ENCODE measurements at places on chromosomes 3 and 15.

GRCh38 chr3:43348852-43349574 is 62.7 kb downstream of the SNRK start:
- DNase-seq, result no peak

DNA sequence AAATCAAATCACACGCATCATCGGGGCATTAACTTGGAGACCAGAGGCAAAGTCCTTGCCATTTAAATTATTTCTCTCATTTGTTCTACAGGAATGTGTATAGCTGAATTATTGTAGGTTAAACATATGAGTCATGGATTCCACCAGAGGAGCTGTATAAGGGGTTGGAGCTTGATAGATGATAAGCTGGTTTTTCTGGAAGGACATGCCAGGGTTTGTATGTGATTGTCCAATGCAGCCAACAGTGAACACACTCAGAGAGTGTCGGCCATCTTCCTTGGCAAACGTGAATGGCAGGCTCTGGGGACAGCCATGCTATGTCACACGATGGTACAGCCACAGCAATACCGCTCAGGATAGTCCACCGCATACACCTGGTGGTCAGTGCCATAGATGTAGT is 25.1 kb downstream of the SSUH2 start:
- DNase-seq, result no peak

GRCh38 chr15:31021067-31021665 is 29.7 kb upstream of the MTMR10 start:
- DNase-seq, result no peak

GRCh38 chr3:175646865-175647264 is 787.7 kb downstream of the NAALADL2 start:
- DNase-seq, result no peak

DNA sequence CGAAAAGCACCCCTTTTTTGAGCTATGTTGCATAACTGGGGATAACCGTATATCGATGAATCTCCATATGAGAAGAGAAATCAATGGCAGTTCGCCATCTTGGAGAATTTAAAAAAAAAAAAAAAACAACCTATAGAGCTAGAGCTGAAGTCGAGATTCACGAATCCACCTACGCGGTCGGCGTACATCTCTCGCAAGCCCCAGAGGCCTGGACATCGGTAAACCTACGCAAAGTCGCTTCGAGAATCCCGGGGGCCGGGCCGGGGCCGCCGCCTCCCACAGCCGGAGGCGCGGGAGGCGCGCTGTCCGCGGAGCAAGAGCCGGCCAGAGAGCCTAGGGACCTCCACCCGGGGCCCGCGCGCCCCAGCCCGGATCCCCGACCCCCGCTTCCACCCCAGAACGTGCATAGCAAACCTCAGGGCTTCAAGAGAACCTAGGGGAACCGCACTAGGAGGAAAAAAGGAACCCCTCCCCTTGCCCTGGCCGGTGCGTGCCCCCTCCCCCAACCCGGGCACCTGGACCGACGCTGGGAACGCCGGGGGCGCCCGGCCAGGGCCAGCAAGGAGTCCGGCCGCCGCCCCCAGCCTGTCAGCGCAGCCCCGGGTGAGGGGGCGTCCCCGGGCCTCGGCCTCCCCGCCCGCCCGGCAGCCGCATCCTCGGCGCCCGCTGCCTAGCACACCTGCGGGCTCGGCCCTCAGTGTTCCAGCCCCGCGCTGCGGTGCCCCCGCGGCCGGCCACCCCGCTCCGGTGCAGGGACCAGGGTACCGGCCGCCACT is 567 bp downstream of the PFN2 start:
- peak; percentile 54 for DNase-seq

- no peak for DNase-seq
Observed at GRCh38 chr3:184031187-184031792, at the start of gene HTR3D. TSS of gene HTR3D (plus strand) at chr3:184031742. CDS start at chr3:184031742, 0 bp downstream.

GRCh38 chr3:61723038-61723437 is 161.7 kb downstream of the PTPRG start:
- no peak for DNase-seq

- DNase-seq, result no peak
Observed at GRCh38 chr3:176469694-176470205, 727.5 kb downstream of the TBL1XR1 start.

DNA sequence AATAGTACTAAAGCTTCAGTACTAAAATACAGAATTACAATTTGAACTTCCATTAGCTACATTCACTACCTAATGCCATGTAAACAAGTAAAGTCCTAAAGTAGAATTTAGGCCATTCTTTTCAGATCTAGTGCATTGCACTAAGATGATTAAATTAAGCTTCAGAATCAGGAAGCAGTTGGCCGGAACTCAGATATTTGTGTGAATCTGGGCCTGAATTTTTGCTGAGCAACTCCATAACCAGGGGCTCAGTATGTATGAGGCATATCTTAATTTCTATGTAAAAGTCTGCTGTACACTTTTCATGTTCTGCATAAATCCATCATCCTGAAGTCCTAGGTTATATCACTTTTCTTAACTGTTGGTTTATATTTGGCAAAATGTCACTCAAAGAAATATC is 246.4 kb downstream of the RBMS3 start:
- no peak for DNase-seq

DNA sequence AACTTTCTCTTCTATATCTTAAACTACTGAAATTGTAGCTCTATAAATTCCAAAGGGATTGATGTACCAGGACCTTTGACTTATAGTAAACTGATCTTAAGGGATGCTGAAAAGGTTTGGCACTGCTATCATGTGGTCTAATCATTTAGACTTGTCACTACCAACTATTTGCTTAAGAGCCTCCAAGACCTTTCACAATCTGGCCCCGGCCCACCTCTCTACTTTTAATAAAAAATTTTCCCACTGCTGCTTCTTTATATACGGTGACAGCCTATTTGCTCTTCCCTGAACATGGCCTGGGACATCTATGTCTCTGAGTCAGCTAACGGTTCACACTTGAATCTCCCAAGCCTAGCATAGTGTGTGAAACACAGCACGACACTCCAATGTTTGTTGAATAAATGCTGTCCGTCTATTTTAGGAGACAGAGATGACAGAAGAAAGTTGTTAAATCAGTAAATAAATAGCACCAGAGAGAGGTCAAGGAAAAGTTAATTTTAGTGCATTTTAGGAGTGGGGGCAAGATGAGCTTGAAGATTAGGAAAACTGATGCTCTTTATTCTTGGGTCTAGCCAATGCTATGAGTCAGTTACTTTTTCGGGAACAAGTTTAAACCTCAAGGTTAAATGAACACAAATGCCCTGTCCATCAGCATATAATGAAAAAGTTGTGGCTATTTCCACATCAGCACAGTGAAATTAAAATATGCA is 212.9 kb downstream of the TIGIT start:
- DNase-seq, result no peak

GRCh38 chr3:43062040-43062563 is 43.8 kb downstream of the POMGNT2 start:
- no peak for DNase-seq

DNA sequence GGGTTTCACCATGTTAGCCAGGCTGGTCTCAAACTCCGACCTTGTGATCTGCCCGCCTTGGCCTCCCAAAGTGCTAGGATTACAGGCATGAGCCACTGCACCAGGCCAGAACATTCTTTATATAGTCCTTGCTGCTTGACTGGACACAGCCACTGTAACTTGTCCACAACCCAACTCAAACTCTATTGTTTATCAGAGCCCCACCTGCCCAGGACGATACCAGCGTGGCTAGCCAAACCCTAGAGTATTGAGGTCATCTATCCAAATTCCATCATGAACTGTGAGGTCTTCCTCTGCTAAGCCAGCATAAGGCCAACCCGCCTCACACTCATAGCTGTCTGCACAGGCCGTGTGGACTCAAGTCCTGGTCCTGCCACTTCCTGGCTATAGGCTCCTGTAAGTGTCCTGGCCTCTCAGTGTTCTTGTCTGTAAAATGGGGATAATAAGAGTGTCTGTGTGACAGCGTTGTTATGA is 63.9 kb downstream of the DAPK2 start:
- no peak for DNase-seq

GRCh38 chr3:190387578-190388213 is at the start of gene CLDN16:
TSS of gene CLDN16 (plus strand) at chr3:190388163. CDS start at chr3:190388330, 167 bp downstream.
- DNase-seq, result no peak

DNA sequence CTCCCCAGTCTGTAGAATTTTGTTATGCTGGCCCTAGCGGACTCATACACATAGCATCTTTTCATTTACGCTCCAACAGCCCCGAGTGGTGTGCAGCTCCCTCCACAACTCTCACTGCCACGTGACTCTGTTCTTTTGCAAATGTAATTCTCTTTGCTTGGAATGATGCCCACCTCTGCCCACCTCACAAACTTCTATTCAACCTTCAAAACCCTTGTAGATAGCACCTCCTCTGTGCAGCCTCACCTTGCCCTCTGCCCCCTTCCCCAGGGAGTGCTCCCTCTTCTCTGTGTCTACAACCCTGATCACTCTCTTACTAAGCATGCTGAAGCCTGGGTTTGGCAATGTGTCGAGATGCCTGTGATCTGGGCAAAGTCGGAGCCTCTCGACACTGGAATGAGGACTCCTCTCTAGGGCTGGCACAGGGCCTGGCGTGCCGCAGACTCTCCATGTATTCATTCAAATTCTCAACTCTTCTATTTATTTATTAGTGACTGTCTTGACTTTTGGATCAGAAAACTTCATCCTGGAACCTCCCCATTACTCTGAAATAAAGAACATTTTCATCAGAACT is 73.5 kb downstream of the MGLL start:
- no peak for DNase-seq

GRCh38 chr3:5186858-5187155 is 700 bp upstream of the EDEM1 start:
- no peak for DNase-seq

GRCh38 chr3:145899241-145899640 is 261.7 kb downstream of the PLOD2 start:
- no peak for DNase-seq

DNA sequence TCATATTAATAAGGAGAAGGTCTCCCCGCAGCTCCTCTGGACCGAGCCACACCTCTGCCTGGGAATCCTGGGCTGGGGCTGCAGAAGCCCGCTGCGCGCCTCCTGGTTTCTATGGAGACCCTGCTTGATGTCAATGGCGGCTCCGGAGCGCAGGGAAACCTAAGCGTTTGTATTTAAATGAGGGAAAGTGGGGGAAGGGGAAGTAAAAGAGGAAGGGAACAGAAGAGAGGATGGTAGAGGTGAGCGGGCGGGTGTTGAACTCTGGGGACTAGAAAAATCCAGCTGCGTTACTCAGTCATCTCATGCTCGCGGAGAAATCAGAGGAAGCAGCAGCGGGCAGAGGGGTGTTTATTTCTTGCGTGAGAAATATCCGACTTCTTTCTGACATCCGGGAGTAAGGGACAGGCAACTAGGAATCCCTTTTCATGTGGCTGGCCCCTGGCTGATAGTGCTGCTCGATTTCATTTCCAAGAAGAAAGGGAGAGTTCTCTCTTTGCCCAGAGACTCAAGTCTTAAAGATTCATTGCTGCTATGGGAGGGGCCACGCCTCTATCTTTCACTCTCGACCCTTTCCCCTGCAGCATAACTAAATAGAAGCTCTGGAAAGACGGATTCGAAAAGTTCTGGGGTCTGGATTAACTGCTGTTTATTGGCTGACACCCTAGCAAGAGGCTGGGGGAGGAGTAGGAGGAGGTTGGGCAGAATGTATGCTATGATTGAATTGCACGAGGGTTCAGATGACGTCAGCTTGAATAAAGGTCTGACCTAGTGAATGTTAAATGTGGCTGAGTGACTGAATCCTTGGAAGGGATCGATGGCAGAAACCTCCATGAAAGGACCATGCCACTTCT is 110.5 kb upstream of the GAP43 start:
- DNase-seq, result no peak

GRCh38 chr3:31728403-31728802 is 195.7 kb downstream of the STT3B start:
- no peak for DNase-seq

DNA sequence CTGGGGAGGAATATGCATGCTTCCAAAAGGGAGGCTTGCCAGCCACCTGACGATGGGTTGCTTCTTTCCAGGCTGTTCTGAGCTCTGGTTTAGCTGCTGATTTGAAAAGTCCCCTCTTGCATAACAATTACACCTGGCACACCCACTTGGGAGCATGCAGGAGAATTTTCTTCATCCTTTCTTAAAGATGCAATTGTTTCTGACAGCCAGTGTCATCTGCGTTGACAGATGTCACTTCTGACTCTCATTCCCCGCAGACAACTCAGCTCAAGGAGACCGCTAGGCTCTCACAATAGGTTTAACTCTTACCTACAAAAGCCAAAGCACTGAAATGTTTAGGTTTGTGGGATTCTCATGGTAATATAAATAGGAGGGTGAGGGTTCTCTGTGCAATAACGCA is 185.6 kb upstream of the SYNPR start:
- DNase-seq, result no peak

- no peak for DNase-seq
Observed at GRCh38 chr3:29642393-29643033, 361.6 kb downstream of the RBMS3 start.

DNA sequence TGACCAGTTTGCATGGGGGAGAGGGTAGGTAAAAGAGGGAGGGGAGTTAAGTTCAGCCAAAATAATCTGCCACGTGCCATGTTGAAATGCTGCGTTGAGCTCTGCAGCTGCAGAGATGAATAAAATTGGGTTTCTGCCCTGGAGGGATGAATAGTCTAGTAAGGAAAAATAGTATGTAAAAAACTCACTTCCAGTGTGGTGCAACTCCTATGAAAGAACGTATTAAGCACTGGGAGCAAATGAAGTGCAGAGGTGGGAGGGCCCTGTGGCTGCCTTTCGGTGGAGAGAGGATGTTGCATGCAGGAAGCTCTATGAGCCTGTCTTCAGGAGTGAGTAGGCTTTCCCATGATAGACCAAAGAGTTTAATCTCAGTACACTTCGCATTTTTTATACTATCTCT is 8.6 kb downstream of the CEP63 start:
- no peak for DNase-seq

GRCh38 chr15:68585574-68586273 is 6.9 kb downstream of the CORO2B start:
- DNase-seq, result no peak

DNA sequence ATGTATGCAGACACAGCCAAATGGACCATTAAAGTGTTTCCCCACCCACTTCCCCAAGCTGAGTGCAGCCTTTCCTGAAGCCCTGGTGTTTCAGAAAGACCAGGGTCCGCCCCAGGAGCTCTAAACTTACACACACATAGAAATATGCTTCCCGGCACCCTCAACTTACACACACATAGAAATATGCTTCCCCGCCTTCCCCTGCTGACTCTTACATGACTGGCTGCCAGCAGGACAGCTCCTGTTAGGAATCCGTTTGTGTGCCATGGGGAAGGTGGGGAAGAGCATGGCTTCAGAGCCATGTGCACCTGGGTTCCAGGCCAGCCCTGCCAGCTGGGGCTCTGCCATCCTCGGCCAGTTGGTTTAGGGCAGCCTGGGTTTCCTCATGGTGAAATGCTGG is 3.6 kb downstream of the CLEC3B start:
- no peak for DNase-seq

DNA sequence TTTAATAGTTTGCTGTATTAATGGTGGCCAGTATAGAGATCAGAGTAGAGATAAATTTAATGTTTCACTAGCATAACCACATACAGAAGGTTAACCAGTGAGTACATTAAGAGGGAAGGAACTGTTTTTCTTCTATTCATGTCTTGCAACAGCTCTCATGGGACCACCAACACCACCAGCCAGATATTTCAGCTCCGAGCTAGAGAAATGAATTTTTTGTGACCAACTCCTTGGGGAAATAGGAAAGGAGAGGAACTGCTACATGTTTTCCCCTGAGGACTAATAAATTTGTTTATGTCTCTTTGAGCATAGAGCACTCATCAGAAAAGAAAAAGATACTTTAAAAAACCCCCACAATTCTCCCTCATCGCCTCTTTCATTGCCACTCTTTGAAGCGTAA is 247.5 kb downstream of the MBNL1 start:
- no peak for DNase-seq
